ENCODE measurements at places on chromosomes 12 and 14.
A peak's percentile ranks its signal among the peaks of the same experiment; 100 is the strongest.

DNA sequence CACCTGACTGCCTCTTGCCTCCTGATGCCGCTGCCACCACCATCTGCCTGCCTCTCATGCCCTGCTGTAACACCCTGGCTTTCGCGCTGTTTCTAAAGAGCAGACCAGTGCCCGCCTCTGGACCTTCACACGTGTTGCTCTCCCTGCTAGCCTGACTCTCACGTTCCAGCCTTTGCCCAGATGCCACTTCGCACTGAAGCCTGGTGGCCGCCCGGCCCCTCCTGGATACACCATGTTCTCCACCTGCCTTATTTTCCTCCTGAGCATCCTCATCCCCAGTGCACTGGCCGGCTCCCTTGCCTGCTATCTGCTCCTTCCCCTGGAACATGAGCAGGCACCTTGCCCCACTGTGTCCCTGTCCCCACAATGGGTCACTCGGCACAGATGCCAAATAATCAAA lies 146.5 kb downstream of the PIWIL1 start:
- no peak for DNase-seq

GRCh38 chr14:88069677-88070076 lies 64.7 kb downstream of the GPR65 start:
- no peak for DNase-seq

DNA sequence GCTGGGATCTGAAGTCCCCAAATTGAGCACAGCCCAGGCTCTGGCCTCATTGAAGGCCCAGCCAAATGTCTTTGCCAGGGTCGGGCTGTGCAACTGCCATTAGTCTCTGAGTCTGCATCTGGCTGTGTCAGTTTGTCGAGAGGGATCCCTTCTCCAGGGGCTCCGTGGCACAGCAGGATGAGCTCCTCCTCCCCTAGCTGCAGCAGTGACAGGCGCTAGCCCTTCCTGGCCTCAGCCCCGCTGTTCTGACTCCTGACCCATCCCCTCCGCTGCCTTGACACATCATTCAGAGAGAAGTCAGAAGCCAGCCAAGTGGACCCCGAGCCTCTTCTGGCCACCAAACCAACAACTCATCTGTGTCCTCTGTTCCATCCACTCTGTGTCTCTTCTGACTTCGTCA lies 188.3 kb downstream of the CALM1 start:
- DNase-seq = no peak

- DNase-seq = no peak
Observed at GRCh38 chr14:61042220-61042619, 61.2 kb downstream of the SLC38A6 start.

- no peak for DNase-seq
Observed at GRCh38 chr12:107551434-107551833, 134.2 kb upstream of the PWP1 start.

- no peak for DNase-seq
Observed at GRCh38 chr12:22399464-22400180, 65.1 kb upstream of the ST8SIA1 start.

DNA sequence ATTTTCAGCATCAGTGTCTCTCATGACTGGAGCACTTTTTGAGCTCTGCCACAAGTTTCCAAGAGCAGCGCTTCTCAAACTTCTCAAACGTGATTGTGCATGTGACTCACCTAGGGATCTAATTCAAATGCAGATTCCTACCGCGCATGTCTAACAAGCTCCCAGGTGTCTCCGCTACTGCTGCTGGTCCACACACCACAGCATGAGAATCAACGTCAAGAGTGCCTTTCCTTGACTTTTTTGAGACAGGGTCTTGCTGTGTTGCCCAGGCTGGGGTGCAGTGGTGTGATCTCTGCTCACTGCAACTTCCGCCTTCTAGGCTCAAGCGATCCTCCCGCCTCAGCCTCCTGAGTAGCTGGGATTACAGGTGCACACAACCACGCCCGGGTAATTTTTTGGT lies 22.4 kb downstream of the GLRX5 start:
- no peak for DNase-seq

- no peak for DNase-seq
Observed at GRCh38 chr14:92906823-92907222, 16.1 kb upstream of the CHGA start.

- peak; percentile 99 for DNase-seq
Observed at GRCh38 chr12:57782608-57783465, at the start of gene TSFM. Gene TSFM (plus strand): TSS chr12:57782787. CDS start chr12:57782802, 15 bp downstream.

DNA sequence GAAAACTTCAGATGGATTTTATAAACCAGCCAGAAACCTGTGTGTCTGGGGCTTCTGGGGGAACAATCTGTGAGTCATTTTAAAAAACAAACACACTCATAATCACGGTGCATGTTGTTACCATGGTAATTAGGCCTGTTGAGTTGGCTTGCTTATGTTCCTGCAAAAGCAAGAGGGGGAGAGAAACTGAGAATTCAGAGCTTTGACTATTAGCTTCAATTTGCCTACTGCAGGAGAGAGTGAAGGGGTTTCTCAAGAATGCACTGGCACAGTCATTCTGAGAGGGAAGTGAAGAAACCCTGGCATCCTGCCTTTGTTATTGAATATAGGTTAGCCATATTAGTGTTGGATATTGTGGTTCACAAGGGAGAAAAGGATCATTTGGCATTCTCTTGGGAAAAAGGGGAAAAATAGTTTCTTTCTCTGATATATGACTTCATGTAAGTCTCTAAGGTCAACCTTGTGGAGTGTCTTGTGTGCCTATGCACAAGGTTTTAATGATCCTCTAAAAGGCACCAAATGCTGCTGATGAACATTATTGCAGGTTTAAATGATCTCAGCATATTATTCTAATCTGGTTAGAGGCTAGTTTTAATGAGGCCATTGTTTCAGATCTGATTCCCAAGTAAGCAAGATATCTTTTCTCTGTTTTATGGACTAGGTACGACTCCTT lies 12.9 kb downstream of the GNG2 start:
- no peak for DNase-seq

DNA sequence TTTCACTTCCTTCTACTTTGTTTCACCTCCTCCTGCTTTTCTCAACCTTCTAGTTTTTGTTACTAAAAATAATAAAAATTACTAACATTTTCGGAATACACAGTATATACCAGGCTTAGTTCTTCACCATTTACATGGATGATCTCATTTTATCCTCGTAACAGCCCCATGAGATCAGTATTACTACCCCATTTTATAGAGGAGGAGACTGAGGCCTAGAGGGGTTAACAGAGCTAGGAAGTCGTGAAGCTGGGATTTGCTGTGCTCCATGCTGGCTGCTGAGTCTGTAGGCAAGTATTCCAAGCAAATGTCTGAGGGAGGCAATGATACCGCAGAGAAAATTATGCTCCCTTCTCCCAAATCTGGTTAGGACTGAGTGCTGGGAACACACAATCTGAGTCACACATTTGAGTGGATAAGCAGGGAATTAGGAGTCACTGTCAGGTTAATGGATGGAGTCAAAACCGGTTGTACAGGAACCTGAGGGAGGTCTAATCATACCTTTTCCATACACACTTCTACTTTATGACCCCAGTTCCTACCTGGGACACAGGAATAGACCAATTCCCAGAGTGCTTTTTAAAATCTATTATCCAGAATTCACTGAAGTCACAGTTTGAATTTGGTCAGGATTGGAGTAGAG lies 51.1 kb downstream of the ZFYVE26 start:
- no peak for DNase-seq

DNA sequence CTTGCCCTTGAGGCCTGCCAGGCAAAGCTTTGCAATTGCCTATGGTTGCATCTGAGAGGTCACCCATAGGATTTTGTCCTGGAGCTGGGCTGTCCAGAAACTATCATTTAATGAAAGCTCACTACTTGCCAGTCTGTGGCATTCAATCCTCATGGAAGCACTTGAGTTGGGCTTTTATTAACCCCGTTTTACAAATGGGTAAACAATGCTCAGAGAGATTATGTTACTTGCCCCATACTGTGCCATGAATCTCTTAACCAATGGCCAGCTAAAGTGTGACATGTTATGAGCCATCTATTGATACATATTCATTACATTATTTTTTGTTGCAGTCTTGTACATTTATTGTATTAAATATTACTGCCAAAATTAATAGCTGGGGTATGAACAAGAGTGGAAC lies 35.9 kb downstream of the PDZRN4 start:
- no peak for DNase-seq

GRCh38 chr12:56678852-56679251 lies 9.2 kb downstream of the PTGES3 start:
- no peak for DNase-seq

DNA sequence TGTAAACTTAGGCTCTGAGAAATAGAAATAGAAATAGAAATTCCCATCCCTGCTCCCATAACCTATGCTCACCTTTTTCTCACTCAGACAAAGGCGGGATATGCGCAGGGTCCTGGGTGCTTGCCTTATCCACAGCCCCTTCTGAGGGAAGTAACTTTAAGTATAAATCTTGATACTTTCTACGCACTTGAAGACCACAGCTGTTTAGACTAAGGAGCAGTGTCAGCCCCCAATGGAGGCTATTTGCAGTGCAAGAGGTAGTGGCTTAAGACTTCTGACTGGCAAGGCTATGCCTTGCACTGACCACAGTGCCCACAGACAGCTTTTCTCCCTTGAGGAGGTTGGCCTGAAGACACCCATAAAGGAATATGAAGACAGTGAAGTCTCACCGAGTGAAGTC lies 35.2 kb downstream of the ASCL1 start:
- no peak for DNase-seq

- DNase-seq = no peak
Observed at GRCh38 chr12:70581208-70581607, 56.0 kb downstream of the PTPRB start.

GRCh38 chr12:116161588-116161987 lies 115.9 kb downstream of the MED13L start:
- no peak for DNase-seq

GRCh38 chr12:123050331-123050831 lies 69.9 kb downstream of the ARL6IP4 start:
- peak; percentile 70 for DNase-seq

DNA sequence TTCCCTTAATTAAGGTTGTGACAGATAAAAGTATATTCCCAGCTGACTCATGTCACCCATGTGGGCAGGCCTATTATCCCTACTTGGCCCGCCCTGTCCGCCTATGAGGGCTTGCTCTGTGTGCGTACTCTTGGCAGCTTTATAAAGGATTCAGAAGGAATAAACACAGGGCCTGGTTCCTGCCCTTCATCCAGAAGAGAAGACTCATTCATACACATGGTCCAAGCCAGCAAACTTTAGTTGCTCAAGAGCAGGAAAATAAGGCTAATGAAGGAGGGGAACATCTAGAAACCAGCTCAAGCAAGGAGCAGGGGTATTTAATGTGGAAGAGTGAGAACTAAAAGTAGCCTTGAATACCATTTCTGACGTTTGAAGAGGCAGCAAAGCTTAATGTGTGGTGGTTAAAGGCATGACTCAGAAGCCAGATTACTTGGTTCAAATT lies 141.9 kb downstream of the CRADD start:
- DNase-seq = peak; percentile 83

DNA sequence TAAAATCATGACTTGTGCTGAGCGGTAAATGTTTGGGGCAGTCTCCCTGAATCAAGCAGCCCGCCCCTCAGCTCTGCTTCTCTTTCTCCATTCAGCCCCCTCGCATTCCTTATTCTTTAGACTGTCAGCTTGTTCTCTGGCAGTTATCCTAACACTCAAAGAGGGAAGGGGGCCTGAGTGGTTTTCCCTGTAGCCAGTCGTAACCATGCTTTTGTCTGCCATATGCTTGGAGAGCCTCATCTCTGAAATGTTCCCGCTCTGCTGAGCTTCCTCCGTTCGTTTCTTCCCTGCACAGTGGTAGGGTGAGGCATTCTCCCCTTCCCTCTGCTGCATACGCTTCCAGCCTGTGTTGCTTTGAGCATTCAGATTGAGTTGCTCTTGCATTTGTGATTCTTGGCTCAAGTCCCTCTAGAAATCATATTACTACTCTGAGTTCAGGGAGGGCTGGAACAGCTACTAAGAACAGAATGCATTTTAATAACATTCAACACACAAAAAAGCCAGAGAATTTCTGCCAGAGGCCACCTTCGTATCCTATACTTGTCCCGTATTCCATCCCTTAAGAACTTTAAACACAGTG lies 119.7 kb downstream of the FBXL14 start:
- DNase-seq = no peak

GRCh38 chr12:3768911-3769447 lies 16.1 kb upstream of the CRACR2A start:
- DNase-seq = no peak

GRCh38 chr12:11886339-11886738 lies 184.4 kb upstream of the BCL2L14 start:
- DNase-seq = no peak

GRCh38 chr12:132460571-132460970 lies 29.4 kb upstream of the FBRSL1 start:
- DNase-seq = peak; percentile 25

DNA sequence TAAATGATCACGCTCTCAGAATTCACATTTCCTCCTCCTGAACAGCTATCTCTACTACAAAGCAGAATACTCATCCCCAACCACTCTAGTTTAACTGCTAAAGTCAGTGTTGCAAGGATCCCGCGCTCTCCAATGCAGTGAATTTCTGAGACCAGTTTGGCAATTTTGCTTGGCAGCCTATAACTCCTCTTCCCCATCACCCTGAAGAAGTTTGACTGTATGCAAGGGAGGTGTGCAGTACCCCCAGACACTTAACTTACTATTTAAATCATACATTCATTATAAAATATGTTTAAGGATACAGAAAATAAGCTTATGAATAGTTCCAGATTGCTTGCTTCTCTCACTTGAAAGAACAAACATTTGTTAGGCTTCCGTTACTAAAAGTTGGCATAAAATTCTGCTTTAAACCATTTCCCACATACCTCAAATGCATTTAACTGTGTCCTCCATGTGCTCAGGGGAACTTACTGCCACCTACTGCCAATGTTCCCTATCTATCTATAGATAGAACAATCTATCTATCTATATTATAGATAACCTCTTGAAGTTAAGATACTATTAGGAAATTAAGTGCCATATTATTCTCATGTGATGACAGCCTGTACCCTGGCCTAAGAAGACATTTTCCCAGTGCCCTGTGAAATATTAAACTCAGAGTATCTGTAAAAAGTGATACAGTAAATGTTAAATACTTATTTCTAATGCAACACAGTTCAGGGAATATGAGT lies 2.4 kb downstream of the LGR5 start:
- DNase-seq = no peak

DNA sequence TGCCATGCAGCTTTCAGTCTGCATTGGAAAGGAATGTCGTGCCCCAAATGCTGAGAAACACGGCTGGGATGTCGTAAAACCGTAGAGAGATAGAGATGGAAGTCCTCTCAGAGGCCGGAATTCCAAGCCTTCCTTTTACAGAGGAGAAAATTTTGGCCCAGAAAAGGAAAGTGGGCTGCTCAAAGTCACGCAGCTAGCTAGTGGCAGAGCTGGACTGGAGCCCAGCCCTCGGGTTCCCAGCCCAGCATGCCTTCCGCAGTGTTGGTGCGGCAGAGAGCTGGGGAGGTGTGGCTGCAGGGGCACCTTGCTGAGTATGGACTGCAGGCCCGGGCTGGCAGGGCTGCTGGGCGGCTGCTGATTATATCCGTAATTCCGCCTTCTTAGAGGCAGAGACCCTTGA lies 50.3 kb downstream of the KCNA1 start:
- DNase-seq = no peak

- no peak for DNase-seq
Observed at GRCh38 chr12:101891462-101891971, 14.1 kb downstream of the DRAM1 start.

Measured in Right ventricle myocardium inferior (tissue), 1 donor.